ENCODE measurements at places on chromosomes 6 and 20. TPM values are rescaled to one million over a fixed set of nuclear protein-coding genes. Genes with fewer than 3 reads are reported as not detected.

VIP gene
- not detected for total RNA-seq

GRCh38 chr20:62603021-62603906 is 39.0 kb upstream of the SLCO4A1 start:
- ATAC-seq, result no peak

GRCh38 chr6:38176797-38177751 is 357.5 kb downstream of the ZFAND3 start:
- peak; percentile 90 for ATAC-seq

- peak; percentile 69 for ATAC-seq
Observed at GRCh38 chr20:19757487-19758132, 448 bp upstream of the RIN2 start.

C2 gene
- total RNA-seq, result 1.2 TPM

ZNF334 gene
- total RNA-seq, result 15.0 TPM

DNA sequence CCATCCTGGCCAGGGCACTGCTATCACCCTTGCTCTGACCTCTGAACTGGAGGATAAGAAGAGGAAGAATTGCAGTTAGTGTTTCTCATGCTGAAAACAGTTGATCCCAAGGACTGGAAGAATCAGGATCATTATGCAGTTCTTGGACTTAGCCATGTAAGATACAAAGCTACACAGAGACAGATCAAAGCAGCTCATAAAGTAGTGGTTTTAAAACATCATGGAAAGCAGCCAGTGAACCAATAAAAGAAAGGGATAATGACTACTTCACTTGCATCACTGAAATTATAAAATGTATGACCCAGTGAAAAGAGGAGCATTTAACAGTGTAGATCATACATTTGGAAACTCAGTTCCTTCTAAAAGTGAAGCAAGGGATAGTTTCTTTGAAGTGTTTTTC is 47.7 kb downstream of the DNAH8 start:
- ATAC-seq, result no peak

GRCh38 chr20:2133318-2134183 is 31.9 kb downstream of the STK35 start:
- no peak for ATAC-seq

- no peak for ATAC-seq
Observed at GRCh38 chr6:23016696-23017095, 447.3 kb downstream of the HDGFL1 start.

GRCh38 chr20:47558295-47559066 is 56.8 kb downstream of the NCOA3 start:
- ATAC-seq, result no peak

DNA sequence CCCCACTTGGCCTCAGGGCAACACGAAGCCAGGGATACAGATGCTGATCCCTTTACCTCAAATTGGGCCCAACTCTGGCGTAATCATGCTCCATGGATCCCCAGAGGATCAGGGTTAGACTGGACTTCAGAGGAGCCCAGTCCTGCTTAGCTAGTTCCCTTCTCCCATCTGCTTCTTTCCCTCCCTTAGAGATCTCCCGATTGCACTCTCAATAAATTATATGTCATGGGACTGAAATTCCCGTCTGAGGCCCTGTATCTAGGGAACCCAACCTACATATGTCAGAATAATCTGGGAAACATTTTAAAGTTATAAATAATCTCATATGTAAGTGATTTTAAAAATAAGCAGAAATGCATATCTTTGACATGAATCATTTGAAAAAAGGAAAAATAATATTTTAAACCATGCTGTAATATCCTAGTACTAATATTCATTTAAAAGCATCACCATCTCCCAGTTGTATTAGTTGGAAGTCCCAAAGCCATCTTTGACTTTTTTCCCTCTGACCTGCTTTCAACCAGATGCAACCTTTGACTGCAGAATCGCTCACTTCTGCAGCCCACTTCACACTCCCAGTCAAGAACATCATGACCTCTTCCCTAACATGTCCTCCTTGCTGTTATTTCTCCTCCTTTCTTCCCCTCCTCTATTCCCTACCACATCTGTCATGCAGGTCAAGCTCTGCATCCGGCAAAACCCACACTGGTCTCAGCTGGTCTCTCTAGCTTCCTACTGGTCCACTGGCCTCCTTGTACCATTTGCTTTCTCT is 393.6 kb downstream of the BTBD3 start:
- no peak for ATAC-seq

DNA sequence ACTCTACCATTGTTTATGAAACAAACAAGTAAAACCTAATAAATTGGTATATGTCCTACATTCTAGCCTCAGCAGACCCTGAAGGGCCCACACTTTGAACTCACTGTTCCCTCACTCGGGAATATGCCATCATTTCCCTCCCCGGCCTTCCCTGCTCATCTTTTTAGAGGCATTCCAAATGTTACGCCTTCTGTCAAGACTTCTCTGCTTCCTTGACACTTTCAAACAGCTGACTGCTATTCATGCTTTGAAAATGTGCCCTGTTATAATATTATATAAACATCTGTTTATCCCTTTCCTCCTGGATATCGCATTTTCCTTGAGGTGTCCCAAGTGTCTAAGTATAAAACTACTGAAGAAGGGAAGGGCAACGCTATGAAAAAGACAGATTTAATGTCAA is 249.5 kb upstream of the THEMIS start:
- no peak for ATAC-seq

TNF gene
- total RNA-seq, result 3.9 TPM

- no peak for ATAC-seq
Observed at GRCh38 chr20:46666306-46666705, 15.0 kb upstream of the SLC13A3 start.

LHFPL5 gene
- 0.97 TPM for total RNA-seq

- ATAC-seq, result no peak
Observed at GRCh38 chr6:5990786-5991185, 15.9 kb downstream of the NRN1 start.

- no peak for ATAC-seq
Observed at GRCh38 chr6:105546754-105547153, 143.9 kb upstream of the PREP start.

DNA sequence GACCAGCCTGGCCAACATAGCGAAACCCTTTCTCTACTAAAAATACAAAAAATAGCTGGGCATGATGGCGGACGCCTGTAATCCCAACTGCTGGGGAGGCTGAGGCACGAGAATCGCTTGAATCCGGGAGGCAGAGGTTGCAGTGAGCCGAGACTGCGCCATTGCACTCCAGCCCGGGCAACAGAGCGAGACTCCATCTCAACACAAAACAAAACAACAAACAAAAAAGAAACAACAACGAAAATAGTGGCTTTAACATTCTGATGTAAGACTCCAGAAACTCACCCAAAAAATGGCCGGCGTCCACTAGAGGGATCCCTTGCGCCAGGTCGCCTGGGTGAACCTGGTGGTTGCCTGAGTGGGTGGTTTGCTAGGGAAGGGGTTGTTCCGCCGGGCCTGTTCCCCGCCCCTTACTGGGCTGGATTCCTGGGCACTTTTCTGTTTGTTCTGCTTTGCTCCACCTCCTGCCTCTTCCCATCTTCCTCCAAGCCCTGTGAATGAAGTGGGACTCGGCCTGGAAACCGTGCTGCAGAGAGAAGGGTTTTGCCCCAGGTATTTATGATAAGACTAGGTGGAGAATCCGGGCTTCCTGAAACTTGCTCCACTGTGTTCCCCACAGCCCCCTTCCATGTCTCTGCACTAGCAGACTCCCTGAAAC is 1.5 kb downstream of the PABPC1L start:
- no peak for ATAC-seq

PRSS16 gene
- total RNA-seq, result 0.49 TPM

PPP1R3G gene
- 1.6 TPM for total RNA-seq

DNA sequence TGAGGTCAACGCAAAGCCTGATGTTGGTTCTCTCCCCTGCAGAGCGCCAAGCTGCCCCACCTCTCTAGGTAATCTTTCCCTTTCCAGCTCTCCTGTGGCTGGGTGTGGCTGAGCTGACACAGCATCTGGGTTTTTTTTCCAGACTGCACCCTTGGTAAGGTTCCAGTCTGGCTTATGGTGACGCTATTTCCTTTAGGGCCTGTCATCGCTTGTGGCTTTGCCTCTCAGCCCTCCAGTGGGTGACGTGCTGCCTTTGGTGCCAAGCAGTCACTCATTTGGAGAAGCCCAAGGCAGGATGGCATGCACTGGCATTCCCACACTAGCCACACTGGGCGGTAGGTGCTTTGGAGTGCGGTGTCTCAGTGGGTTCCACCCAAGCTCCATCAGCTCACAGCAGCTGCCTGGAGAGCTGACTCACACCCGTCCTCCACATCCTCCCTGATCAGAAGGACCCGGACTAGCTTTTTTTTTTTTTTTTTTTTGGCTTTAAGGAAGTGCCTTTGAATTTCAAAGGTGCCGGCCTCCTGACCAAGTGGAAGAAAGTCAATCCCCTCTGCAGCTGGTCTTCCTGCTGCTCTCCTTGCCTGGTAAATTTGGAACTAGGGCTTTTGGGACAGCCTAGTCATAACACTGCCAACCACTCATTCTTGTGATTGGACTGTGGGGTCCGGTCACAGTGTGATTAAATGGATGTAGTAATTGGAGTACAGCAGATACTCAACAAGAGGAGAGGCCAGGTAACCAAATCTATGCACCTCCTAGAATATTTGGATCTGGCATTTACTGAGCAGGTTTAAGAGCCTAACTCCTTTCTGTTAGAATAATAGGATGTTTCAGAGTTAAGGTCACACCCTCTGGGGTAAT is 153.6 kb downstream of the CD83 start:
- no peak for ATAC-seq

GRCh38 chr20:4138056-4138455 is 122.7 kb upstream of the RNF24 start:
- ATAC-seq, result no peak

SLC17A2 gene
- total RNA-seq, result not detected

GRCh38 chr20:51481341-51481914 is 61.1 kb downstream of the NFATC2 start:
- no peak for ATAC-seq

GRCh38 chr6:8589941-8590729 is 154.8 kb upstream of the SLC35B3 start:
- ATAC-seq, result no peak

DNA sequence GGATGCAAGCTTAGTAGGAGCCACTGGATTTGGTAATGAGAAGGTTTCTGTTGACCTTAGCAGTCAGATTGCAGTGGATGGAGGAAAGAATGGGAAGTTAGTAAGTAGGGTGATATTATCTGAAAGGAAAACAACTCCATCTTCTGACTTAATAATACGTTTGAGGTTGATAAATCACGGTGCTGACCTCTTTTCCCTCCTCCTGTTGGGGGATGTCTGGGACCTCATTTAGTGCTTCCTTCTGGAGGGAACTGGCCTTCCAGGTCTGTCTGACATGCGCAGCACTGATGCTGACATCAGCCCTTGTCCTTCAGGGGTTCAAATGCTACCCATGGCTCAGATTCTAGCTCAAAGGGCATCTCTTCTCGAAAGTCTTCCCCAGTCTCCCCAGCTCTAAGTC is 48.2 kb upstream of the AKAP12 start:
- ATAC-seq, result peak; percentile 50

- no peak for ATAC-seq
Observed at GRCh38 chr6:1242021-1242420, 69.9 kb upstream of the FOXQ1 start.
